Cerebellar nuclear complex (tissue), 1 donor: ENCODE measurements at places on chromosomes 2 and 18.

DNA sequence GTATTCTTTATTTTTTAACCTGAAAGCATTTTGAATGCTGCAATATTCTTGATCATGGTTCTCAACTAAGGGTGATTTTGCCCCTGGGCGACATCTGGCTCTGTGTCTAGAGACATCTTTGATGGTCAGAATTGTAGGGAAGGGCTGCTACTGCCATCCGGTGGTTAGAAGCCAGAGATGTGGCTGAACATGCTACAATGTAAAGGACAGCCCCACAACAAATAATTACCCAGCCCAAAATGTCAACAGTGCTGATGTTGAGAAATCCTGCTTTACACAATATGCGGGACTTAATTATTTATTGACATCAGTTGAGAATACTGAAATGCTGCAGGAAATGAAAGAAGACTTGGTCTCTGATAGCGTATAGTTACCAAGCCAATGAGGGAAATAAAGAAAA, 37.5 kb upstream of the SERPINB2 start:
- DNase-seq = no peak

- no peak for DNase-seq
Observed at GRCh38 chr2:80132281-80132680, 172.3 kb downstream of the LRRTM1 start.

DNA sequence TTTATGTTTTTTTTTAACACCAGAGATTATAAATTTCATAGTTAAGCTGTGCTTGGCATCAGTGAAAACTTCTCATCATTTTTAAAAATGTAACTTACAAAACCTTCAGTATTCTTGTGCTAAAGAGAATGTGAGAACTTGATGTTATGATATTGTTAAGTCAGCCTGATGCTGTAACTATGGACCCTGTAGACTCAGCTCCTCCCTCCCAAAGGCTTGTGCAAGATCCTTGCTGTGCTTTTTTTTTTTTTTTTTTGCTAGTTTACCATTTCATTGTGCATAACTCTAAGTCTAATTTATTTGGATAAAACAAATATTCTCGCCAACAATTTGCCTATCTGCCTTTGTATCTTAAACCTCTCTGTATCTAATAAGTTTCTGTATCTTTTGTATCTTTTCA, 12.9 kb upstream of the TFPI start:
- no peak for DNase-seq

DNA sequence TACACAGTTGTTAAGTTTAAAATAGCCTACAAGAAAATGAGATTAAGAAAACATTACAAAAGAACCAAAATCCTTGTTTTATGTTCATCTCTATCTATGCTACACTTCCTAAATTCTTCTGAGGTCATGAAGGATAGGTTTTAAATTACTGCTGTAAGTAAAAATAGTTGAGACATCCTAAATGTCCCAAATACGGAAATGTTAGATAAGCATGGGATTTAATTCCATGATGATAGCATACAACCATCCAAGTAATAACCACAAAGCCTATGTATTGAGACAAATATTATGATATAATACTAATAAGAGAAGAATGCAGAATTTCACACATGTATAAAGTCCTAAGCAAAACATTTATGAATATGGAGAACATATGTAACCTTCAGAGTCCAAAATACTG, 34.1 kb downstream of the PIEZO2 start:
- no peak for DNase-seq

- DNase-seq = no peak
Observed at GRCh38 chr2:104841744-104842143, 12.2 kb upstream of the POU3F3 start.

DNA sequence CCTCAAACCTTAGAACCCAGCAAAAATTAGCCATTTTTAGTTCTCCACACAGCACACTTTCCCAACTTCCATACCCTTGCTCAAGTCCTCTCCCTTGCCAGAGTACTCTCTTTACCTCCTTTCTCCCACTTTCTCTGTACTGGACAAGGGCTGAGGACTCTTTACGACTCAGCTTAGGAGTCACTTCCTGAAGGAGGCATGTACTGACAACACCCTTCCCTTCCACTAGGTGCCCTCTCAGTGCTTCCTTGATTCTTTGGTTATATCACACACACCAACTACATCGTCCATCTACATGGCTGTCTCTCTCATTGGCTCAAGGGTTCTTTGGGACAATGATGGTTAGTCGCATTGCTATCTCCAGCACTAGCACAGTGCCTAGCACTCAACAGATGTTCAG, 5.2 kb upstream of the C18orf63 start:
- DNase-seq = no peak
